ENCODE measurements at places on chromosomes 2 and 18.

DNA sequence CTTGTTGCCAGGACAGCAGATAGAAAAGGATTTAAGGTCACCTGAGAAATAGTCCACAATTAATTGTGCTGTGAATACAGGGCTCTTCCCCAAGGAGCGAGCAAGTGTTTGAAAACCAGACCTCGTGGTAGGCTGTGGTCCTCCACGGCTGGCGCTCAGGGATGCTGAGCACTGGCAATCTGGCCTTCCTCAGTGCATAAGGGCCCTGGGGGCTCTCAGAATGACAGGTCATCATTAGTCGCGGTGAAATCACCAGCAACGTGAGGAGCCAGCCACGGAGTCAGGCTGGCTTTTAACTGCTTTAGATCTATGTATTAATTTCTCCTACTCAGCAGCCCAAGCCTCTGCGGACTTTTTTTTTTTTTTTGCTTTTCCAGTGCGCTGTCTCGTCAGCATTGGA is 148.5 kb downstream of the FHOD3 start:
- no peak for DNase-seq

DNA sequence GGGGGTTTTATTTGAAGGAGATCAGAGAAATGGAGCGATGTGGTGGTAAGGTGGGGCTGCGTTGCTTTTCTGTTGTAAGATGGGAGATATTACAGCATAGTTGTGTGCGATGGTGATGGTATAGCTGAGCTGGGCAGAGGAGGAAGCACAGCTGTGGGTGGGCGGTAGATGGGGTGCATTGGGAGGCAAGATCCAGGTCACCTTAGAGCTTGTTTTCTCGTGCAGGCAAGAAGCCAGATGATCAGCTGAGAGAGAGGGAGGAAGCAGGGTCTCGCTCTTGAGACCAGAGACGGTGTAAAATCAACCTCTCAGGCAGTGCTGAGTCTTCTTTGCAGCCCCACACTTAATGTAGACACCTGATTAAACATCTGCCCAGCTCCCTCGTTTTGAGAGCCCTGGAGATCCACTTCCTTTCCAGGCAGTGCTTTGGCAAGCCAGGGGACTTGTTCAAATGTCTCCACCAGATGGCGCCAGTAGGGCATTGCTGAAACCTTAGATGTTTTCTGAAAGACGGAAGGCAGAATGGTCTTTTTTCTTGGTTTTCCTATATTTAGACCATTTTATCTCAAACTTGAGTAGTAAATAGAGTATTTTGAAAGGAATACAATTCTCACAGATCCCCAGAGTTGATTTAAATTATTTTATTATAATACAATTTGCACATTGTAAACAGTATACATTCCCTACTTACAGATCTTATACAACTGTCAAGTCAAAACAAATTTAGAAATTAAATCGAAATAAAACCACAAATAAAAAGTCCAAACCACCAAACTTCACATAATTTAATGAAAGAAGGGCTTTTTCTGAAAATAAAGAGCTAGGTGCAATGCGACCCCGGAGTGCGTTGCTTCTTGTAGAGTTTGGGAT is 21.1 kb upstream of the LYPD6B start:
- peak; percentile 62 for DNase-seq

- no peak for DNase-seq
Observed at GRCh38 chr18:44474067-44474411, 206.6 kb upstream of the SETBP1 start.

DNA sequence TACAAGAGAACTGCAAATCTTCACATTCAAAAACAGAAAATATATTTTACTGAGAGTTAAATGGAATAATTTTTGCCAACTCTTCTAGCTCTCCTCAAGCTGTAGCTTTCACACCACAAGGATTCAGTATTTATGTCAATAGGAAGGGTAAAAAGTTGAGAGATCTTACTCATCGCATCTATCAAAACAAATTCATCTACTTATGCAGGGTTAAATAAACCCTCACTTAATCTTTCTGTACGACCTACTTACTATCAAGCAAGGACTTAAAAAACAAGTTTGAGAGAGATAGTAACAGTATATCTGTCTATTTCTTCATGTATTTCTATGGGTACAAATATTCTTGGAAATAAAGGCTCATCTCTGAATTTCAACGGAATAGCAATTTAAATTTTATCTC is 35.5 kb downstream of the SIGLEC15 start:
- DNase-seq: no peak

- no peak for DNase-seq
Observed at GRCh38 chr2:196143730-196144131, 27.6 kb downstream of the STK17B start.

Measured in amygdala (tissue), 56 donors.